ENCODE measurements at places on chromosomes 7 and 10. TPM values are rescaled to one million over a fixed set of nuclear protein-coding genes. Genes with fewer than 3 reads are reported as not detected.

AOAH gene
- total RNA-seq: not detected

EPO gene
- not detected for total RNA-seq

MKX gene
- total RNA-seq: 0.09 TPM

SLC35B4 gene
- total RNA-seq: 19.4 TPM

Measured in endothelial cell of coronary artery (primary cell).